Activated naive CD4-positive, alpha-beta T cell (primary cell): ENCODE measurements at places on chromosomes 2 and 18.

DNA sequence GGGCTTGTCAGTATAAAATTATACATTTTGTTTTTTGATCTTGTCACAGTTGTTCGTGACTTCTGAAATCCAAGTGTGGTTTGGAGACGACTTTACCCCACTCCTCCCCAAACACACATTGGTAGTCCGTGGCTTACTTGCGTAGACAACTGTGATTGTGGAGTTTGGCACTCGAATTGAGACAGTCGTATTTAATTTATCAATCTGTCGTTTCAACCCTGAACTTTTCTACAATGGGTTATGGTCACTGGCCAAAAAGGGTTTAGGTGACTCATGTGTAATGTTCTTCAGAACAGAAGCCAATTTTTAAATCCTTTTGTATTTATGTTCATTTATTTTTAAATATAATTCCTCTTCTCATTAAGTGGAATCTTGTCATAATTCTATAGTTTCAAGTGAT lies 129.9 kb downstream of the SPTBN1 start:
- no peak for DNase-seq

DNA sequence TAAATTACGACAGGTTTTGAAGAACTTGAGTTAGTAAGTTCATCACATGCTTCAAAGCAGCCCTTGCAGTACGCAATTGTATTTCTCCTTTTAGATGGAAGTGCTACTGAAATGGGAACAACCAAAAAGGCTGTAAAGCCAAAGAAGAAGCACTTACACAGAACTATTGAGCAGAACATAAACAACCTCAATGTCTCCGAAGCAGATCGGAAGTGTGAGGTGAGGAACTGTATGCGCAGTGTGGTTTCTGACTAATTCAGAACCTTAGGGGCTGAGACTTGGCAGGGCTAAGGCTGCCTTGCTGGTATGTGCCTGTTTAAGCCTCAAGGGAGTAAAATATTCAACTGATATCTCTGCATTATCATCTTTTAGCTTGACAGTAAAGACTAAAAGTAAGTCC lies 8.4 kb downstream of the NCAPH start:
- no peak for DNase-seq

DNA sequence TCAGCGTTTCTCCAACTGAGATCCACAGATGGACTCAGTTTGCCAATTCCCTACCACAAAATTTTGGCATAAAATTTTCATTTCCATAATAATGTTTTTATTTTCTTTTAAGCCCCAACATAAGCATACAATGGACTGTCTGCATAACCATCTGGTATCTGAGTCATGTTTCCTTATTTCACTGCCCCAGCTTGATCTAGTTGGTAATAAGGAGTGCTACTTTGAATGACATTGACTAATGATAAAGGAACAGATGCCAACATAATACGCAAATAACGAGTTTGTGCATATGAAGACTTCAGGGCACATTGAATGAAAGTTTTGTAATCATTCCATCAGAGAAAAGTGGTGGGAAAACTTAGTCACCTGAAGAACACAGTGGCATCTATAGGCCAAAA lies 8.8 kb upstream of the MBD2 start:
- no peak for DNase-seq

GRCh38 chr2:177622521-177622920 lies 229.9 kb downstream of the AGPS start:
- DNase-seq = no peak

GRCh38 chr2:14501061-14501460 lies 131.5 kb upstream of the LRATD1 start:
- DNase-seq = no peak

GRCh38 chr2:166384774-166385173 lies 9.0 kb upstream of the SCN9A start:
- DNase-seq = no peak

GRCh38 chr18:56789004-56789888 lies 138.1 kb downstream of the WDR7 start:
- DNase-seq = no peak

DNA sequence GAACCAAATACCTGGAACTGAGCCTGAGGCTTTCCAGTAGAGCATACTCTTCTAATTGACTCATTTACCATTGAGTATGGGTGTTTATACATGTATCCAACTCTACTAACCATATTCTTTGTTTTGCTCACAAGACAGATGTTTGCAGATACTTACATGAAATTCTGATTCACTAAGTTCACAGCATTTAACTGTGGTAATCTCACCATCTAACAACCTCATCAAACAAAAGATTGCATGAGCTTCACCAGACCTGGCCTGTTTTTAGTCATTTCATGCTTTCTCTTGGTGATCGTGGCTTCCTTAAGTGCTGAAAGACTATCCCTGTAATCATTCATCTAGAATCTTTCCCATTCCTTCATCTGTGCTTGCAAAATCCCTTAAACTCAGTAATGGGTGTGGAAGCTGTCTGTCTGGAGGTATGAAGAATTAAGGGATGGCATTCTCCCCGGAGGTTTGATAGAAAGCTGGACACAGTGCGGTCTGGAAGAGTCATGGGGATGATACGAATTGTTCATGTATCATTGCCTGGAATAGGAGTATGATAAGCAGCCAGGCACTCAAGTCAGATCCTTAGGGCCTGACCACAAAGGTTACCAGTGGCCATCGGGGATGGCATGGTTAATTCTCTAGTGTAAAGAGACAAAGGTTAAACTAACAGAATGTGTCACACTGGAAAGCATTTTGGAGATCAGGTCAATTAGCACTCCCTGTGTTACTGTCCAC lies 42.0 kb upstream of the IL1R1 start:
- no peak for DNase-seq

DNA sequence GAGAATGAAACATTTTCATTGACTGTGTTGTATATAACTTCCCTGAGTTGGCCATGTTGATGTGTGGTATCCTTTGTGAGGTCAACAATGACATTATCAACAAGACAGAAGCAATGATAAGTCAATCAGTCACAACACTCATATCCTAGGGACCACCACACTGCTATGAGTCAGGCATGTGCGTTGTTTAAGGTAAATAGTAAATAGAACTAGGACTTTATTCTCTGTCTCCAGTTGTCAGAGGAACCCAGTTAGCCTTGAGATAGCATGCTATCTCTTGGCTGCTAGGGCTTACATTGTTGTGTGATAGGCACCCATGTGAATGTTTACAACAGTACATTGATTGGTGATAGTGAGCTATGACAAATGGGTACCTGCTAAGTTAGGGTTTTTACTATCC lies 37.3 kb downstream of the GPD2 start:
- no peak for DNase-seq

GRCh38 chr2:111698743-111699554 lies 185.0 kb downstream of the ANAPC1 start:
- no peak for DNase-seq

DNA sequence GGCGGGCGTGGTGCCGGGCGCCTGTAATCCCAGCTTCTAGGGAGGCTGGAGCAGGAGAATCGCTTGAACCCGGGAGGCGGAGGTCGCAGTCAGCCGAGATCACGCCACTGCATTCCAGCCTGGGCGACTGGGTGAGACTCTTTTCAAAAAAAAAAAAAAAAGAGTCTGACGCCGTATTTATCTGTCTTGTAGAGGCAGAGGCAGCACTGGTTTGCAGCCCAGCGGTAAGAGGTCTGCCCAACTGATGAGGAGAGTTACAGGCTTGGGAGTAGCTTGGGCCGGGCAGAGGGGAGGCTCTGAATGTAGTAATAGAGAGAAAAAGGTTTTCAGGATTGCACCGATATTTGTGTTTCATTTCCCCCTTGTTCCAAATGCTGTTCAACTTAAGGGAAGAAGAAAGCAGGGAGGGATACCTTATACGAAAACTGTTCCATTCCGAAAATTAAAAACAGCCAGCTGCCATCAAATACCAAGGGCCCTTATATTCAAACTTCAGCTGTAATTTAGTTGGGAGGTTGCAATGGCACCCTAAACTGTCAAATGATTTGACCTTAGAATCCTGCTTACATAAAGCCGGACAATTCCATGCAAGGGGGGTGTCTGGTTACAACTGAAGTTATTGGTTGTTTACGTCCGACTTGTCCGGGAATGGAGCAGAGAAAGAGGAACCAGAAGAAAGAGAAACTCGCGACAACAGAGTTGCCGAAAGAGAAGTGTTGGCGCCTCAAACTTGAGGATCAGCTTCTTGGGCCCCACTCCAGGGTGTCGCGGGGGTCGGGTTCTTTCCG lies 9.2 kb upstream of the SP9 start:
- no peak for DNase-seq

DNA sequence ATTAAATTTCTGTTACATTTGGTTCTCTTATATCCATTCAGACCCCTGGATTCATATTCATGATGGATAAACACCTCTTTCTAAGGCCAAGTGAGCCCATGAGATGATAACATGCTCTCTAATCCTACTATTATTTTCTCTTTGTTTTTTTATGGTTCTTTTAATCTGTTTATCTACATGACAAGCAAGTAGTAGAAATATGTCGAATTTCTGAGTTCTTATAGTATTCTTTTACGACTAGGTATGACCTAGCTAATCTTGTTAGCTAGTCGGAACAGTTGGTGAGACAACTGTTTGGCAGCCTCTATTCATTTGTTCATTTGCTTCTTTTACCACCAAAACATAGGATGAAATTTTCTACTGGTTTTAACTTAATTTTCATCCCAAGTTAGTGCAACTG lies 98.1 kb upstream of the SCG2 start:
- no peak for DNase-seq

- DNase-seq = no peak
These were observed 18.4 kb downstream of the NCKAP1 start for GRCh38 chr2:183019718-183020442.

GRCh38 chr2:200247494-200247893 lies 59.0 kb upstream of the SPATS2L start:
- DNase-seq = no peak

- DNase-seq = no peak
These were observed at the start of gene COL5A2 for GRCh38 chr2:189179570-189179950. Gene COL5A2 (minus strand): TSS chr2:189179761. CDS start chr2:189179604, 157 bp downstream.

DNA sequence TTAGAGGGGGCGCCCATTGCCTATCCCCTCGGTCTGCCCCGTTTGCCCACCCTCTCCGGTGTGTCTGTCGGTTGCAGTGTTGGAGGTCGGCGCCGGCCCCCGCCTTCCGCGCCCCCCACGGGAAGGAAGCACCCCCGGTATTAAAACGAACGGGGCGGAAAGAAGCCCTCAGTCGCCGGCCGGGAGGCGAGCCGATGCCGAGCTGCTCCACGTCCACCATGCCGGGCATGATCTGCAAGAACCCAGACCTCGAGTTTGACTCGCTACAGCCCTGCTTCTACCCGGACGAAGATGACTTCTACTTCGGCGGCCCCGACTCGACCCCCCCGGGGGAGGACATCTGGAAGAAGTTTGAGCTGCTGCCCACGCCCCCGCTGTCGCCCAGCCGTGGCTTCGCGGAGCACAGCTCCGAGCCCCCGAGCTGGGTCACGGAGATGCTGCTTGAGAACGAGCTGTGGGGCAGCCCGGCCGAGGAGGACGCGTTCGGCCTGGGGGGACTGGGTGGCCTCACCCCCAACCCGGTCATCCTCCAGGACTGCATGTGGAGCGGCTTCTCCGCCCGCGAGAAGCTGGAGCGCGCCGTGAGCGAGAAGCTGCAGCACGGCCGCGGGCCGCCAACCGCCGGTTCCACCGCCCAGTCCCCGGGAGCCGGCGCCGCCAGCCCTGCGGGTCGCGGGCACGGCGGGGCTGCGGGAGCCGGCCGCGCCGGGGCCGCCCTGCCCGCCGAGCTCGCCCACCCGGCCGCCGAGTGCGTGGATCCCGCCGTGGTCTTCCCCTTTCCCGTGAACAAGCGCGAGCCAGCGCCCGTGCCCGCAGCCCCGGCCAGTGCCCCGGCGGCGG lies 1.7 kb downstream of the MYCN start:
- DNase-seq = no peak

DNA sequence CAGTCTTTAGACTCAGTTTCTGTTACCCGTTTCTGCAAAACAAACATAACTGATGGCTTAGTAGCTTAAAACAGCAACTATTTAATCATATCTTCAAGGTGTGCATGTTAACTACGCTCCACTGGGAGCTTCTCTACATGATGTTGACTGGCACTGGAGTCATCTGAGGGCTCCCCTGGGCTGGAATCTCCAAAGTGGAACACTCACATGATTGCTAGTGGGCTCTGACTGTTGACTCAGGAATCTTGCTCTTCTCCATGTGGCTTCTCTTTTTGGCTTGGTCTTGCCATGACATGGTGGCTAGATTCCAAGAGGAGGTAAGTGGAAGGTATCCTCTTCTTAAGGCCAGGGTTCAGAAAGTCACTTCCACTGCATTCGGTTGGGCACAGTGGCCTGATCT lies 160.8 kb downstream of the PMAIP1 start:
- DNase-seq = no peak

- no peak for DNase-seq
These were observed 23.2 kb upstream of the EFR3B start for GRCh38 chr2:25018681-25019080.

GRCh38 chr2:144015655-144016245 lies 504.2 kb downstream of the ZEB2 start:
- DNase-seq = no peak

DNA sequence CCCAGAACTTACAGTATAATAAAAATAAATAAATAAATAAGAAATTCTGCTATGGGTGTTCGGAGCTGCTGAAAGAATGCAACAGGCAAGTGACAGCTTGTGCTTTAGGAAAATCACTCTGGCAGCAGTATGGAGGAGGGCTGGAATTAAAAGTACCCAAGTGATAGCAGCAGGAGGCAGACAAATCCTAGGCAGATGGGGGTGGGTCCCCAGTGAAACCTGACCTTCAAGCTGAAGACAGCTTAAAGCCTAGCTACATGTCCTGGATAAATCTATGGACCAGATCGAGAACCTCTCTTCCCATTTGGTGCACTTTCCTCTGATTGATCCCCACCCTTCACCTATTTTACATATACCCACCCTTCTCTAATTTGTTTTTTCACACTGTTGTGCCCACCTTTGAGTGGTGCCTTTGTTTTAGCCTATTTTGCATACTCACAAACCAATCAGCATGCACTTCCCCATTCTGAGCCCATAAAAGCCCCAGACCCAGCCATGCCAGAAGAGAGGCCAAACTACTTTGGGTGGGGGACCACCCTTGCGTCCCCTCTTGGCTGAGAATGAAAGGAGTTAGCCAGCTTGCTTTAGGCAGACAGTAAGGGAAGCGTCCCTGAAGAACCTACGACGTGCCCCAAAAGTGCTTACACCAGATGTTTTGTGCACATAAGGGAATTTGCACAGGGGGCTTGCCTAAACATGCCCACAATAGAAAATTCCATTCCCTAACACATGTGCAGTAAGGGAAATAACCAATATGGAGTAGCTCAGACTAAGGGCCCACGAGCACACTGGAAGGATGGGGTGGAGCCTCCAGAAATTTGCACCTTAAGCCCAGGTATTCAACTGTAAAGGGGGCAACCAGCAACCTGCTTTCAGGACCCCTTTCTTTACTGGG lies 3.0 kb downstream of the METTL8 start:
- no peak for DNase-seq

DNA sequence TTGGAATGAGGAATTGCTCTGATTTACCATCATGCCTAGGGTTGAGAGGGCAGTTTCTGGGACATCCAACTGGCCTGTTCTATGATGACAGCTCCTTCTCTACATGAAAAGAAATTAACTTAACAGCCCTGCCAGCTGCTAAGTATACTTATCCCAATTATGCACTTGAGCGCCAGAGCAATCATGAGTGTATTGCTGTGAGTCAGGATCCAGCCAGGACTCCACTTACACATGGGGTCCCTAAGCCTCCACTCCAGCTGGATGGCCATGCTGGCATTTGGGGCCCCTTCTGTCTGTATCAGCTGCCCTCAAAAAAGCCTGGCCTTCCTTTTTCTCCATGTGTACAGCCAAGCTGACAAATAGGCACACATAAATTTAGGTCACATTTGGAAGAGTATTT lies 481.9 kb downstream of the TMX3 start:
- no peak for DNase-seq

GRCh38 chr2:69997015-69997830 lies 35.8 kb upstream of the ASPRV1 start:
- no peak for DNase-seq

GRCh38 chr2:120856421-120856862 lies 120.8 kb downstream of the GLI2 start:
- no peak for DNase-seq
